CD4-positive, alpha-beta T cell treated with Interferon alpha-2 for 1 hour (primary cell): ENCODE measurements at places on chromosomes 2 and 18.

- DNase-seq: no peak
These were observed 11.9 kb downstream of the ANXA4 start for GRCh38 chr2:69753659-69754363.

- peak; percentile 3 for DNase-seq
These were observed 36.6 kb downstream of the FEZ2 start for GRCh38 chr2:36561237-36561944.

DNA sequence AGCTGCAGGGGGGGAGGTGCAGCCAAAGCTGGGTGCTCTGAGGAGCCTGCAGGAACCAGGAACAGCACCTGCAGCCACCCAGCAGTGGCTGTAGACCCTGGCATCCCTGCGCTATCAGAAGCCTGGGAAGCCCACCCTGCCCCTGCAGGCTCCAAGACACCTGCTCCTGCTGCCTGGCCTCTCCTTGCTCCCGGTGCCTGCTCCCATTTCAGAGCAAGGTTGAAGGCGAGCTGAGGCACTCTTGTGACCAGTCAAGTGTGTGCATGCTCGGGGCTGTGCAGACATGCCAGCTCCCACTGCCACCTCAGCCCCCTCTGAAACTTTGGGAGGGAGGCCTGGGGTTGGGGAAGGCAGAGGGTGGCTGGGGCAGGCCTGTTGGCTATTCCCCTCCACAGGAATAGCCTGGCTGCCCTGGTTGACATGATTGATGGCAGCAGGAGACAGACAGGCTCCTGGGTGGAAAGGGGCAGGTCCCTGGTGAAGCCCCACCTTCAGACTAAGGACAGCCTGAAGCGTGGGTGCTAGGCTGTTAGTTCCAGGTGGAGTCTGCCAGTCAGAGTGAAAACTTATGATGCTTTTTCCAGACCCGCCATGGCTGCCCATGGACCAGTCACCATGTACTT, 151.4 kb downstream of the MBD5 start:
- DNase-seq: no peak

- no peak for DNase-seq
These were observed 18.8 kb upstream of the MAP3K20 start for GRCh38 chr2:173056705-173057364.

GRCh38 chr2:104025295-104025694, 828.6 kb upstream of the POU3F3 start:
- no peak for DNase-seq

DNA sequence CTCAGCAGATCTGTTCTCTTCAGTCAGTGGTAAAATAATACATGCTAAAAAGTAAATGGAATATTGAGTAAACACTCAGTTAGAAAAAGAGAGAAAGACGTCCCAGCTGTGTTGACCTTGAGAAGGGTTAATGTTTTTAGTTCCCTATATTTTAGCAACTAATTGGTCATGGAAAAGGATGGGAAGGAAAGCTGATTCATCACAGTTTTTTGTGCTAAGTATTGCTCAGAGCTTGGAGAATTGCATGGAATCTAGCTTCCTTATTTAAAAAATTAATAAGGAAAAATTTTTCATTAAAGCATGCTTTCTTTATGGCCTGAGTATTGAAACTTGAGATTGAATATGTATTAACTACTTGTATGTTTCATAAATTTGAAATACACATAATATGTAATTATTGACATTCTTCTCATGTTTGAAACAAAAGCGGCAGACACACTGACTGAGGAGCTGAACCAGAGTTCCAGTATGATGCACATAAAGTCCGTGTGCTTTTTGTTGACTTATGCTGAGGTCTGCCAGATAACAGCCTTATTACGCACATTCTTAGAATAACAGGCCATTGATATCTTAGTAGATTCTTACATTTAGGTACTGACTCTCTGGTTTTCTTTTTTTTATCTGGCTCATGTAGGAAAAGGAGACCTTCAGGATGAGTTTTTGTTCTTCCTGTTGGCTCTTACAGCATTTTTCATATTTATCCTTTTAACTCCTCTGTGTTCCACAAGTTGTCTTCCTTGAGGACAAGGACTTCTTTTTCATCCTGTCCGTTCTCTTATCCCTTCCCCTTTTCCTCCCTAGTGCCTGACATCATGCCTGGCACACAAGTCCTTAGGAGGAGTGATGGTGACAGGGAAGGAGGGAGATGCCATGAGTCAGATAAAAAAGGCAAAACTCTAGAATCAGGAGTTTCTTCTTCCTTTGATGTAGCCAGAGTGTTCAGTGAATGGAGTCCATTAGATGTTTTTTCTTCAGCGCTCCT, 194.1 kb downstream of the PTPRM start:
- no peak for DNase-seq

- DNase-seq: no peak
These were observed 68.1 kb upstream of the BCL2L11 start for GRCh38 chr2:111052621-111053020.

- DNase-seq: no peak
These were observed 133.4 kb downstream of the STK39 start for GRCh38 chr2:168114040-168114439.

DNA sequence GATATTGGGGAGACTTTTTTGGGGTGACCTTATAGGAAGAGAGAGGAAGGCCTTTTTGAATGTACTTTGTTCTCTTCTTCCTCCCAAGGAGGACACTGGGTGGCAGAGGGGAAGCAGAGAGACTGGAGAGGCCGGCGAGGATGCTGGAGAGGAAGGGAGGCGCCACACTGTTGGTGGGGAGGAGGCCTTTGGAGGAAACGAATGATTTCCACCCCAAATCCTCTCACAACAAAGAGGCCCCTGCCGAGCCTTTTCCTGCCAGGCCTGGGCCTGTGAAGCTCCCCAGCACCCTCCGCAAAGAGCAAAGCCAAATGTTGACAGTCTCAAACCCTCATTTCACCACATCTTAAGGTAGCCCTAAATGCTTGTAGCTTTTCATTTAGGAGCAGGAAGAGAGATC, 59.0 kb upstream of the UPP2 start:
- no peak for DNase-seq
